ENCODE measurements at places on chromosomes 13 and 19.
A peak's percentile ranks its signal among the peaks of the same experiment; 100 is the strongest.

- H3K4me3 ChIP-seq = peak overlapping the region; percentile 68
- H3K4me1 ChIP-seq = peaks cover 4% of the 10 kb centered on the region
- peaks cover 5% of the 10 kb centered on the region for H3K36me3 ChIP-seq
- DNase-seq = no peak
- no peaks in the 10 kb centered on the region for H3K27me3 ChIP-seq
- H3K27ac ChIP-seq = peak overlapping the region; percentile 89
Observed at GRCh38 chr13:102847272-102848234, 1.7 kb downstream of the ERCC5 start.

- no peak overlapping the region for H3K4me3 ChIP-seq
- no peaks in the 10 kb centered on the region for H3K36me3 ChIP-seq
- no peak for DNase-seq
Observed at GRCh38 chr19:2703691-2704216, 1.3 kb upstream of the GNG7 start.

DNA sequence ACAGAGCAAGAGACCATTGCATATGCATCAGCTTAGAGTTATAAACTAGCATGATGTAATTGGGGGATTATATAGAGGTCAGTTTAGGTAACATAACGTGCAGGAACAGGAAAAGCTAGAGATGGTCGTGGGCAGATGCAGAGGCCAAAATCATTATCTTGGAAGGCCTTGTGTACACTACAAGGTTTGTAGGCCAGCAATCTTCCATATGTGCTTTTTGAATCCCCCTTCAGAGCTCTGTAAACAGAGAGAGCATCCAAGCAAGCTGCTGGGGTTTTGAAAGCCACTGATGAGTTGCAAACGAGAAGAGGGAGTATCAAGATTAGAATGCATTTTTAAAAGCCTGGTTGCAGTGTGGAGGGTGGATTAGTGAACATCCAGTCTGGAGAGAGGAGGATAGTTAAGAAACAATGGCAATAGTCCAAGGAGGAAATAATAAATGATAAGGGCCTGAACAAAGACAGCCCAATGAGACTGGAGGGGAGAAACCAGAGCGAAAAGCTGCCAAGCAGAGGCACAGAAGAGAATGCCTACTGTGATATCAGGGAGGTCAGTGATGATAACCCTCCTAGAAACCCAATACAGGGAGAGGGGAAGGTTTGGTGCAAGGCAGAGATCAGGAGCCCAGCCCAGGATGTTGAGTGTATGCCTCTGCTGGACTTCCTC is 109.6 kb downstream of the ZAR1L start:
- no peaks in the 10 kb centered on the region for H3K4me1 ChIP-seq
- H3K4me3 ChIP-seq = no peak overlapping the region
- no peaks in the 10 kb centered on the region for H3K36me3 ChIP-seq
- no peak overlapping the region for H3K27ac ChIP-seq

DNA sequence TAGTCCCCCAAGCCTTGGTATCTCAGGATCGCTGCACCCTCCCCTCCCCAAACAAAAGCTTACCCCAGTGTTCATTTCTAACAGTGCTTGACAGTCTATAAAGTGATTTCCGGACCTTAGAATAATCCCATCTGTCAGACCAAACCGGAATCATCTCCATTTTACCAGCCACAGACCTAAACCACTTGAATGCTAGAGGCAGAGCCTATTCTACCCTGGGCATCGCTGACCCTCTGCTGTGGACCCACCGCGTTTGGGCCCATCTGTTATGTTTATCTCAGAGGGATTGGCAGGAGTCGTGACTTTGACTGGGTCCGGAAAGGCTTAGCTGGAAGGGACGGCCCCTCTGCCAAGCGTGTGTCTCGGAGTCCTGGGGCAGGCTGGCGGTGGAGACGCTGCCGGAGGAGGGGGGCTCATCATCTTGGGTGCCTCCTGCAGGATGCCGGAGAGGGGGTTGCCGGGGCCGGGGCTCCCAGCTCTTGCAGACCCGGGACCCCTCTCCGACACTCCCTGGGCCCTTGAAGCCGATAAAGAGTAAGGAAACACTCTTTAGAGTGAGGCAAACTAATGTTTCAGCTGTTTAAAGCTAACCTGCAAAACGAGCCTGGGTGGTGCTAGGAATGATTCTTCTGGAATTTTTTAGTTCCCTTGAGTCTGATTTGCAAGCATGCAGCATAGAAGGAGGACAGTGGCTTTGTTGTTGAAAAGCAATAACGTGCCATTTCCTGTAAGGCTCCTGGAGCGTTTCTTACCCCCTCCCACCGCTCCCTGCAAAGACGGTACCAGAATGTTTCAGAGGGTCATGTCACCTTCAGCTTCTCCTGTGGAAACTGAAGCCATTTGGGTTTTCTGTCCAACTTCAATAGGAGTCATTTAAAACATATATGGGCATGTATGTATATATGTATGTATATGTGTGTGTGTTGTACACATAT is 1.3 kb downstream of the SLC25A42 start:
- no peak overlapping the region for H3K4me3 ChIP-seq
- H3K36me3 ChIP-seq = no peaks in the 10 kb centered on the region
- no peak for DNase-seq
- H3K4me1 ChIP-seq = peaks cover 32% of the 10 kb centered on the region

DNA sequence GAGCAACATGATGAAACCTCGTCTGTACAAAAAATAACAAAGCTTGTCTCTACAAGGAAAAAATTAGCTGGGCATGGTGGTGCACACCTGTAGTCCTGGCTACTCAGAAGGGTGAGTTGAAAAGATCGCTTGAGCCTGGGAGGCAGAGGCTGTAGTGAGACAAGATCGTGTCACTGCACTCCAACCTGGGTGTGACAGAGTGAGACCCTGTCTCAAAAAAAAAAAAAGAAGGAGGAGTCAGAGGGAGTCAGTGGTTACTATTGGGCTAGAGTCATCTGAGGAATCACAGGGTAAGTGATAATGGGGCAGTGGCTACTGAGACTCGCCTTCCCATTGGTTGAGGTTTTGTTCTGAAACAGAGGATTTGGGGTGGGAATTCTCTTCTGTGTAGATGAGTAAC is 1.9 kb upstream of the GPI start:
- no peak overlapping the region for H3K4me3 ChIP-seq
- DNase-seq = no peak
- no peak overlapping the region for H3K27ac ChIP-seq
- peaks cover 11% of the 10 kb centered on the region for H3K36me3 ChIP-seq

DNA sequence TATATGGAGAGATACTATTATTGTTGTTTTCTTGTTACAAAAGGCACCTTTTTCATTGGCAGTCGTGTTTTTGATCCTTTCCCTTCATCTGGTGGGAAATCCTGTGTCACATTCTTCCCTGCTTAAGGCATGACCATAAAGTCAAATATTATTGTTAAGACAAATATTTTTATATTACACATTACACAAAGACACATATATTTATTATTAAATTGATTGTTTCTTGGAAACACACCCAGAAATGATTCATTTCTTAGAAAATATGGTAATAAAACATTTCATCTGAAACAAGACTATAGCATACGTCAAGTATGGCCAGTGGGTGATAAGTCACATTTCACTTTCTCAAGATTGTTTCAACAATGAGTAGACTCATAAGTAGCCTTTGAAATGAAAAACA is 77.3 kb downstream of the KCTD12 start:
- no peak overlapping the region for H3K4me3 ChIP-seq
- no peak overlapping the region for H3K27ac ChIP-seq
- peaks cover 6% of the 10 kb centered on the region for H3K4me1 ChIP-seq
- H3K27me3 ChIP-seq = no peaks in the 10 kb centered on the region

- DNase-seq = no peak
- no peak overlapping the region for H3K4me3 ChIP-seq
Observed at GRCh38 chr13:41352935-41353840, 42.1 kb downstream of the NAA16 start.

GRCh38 chr13:96279904-96280303 is 190.0 kb downstream of the HS6ST3 start:
- H3K27ac ChIP-seq = no peak overlapping the region
- no peaks in the 10 kb centered on the region for H3K27me3 ChIP-seq
- no peak overlapping the region for H3K4me3 ChIP-seq
- H3K36me3 ChIP-seq = no peaks in the 10 kb centered on the region
- no peak for DNase-seq

DNA sequence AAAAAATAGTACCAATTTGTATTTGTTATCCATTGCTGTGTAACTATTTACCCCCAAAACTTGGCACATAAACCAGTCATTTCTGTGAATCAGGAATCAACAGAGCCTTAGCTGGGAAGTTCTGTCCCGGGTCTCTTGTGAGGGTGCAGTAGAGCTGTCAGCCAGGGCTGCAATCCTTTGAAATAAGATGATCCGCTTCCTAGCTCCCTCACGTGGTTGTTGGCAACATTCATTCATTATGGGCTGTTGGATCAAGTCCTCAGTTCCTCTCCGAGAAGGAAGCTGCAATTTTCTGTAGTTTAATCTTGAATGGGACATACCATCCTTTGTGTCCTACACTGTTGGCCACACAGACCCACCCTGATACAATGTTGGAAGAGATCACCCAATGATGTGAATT is 277.2 kb downstream of the SUCLA2 start:
- DNase-seq = no peak
- no peaks in the 10 kb centered on the region for H3K27me3 ChIP-seq
- H3K4me1 ChIP-seq = no peaks in the 10 kb centered on the region
- H3K4me3 ChIP-seq = no peak overlapping the region
- H3K36me3 ChIP-seq = no peaks in the 10 kb centered on the region
- H3K27ac ChIP-seq = no peak overlapping the region

DNA sequence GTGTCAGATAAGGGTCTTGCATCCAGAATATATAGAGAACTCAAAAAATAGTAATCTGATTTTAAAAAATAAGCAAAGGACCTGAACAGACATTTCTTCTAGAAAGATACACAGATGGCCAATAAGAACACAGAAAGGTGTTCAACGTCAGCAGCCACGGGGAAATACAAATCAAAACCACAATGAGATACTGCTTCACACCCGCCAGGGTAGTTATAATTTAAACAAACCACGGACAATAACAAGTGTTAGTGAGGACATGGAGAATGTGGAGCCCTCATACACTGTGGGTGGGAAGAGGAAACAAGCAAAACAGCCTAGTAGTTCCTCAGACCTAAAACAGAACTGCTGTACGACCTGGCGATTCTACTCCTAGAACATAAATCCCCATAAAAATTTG is 26.7 kb upstream of the NAPA start:
- no peaks in the 10 kb centered on the region for H3K36me3 ChIP-seq
- no peak for DNase-seq
- H3K27ac ChIP-seq = no peak overlapping the region

DNA sequence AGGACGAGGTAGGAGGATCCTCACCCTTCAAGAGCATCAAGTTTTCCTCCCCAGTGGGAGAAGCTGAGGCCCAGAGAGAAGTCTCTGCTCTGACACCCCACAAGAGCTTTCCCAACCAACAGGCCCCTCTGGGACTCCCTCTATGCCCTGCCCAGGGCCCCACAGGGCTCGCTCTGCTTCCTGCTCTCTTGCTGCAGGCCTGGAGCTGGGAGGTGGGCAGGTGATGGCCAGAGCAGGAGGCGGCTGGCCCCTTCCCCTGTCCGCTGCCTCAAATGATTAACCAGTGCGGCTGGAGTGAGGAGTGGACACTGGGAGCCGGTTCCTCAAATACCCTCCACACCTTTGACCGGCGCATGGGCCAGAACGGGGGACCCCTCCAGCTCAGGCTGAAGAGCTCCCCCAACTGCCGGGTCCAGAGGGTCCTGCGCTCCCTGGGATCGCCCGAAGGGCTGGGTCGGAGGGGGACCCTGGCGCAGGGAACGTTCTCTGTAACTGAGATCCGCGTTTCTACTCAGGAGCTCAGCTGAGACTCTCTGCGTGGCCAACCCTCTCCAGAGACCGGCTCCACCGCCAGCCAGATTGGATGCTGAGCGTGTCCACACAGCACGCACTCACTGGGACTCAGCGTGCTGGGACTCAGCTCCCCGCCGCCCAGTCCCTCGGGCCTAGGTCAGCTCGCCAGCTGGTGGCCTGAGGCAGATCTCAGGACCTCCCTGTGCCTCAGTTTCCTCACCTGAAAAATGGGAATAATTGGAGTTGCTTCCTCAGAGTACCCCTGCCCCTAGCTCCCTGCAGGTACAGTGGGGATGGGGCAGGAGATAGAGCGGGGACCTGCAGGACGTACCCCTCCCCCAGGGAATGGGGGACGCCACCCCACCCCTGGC is 6.7 kb upstream of the ONECUT3 start:
- H3K4me3 ChIP-seq = no peak overlapping the region
- no peak for DNase-seq
- no peak overlapping the region for H3K27ac ChIP-seq
- H3K4me1 ChIP-seq = peaks cover 12% of the 10 kb centered on the region

GRCh38 chr13:92483894-92484293 is 742.7 kb upstream of the GPC6 start:
- H3K27ac ChIP-seq = no peak overlapping the region
- no peaks in the 10 kb centered on the region for H3K4me1 ChIP-seq
- no peak overlapping the region for H3K4me3 ChIP-seq
- H3K36me3 ChIP-seq = no peaks in the 10 kb centered on the region

GRCh38 chr13:22776394-22777186 is 404.2 kb upstream of the SGCG start:
- H3K4me3 ChIP-seq = no peak overlapping the region
- DNase-seq = no peak
- no peak overlapping the region for H3K27ac ChIP-seq
- no peaks in the 10 kb centered on the region for H3K36me3 ChIP-seq
- H3K4me1 ChIP-seq = no peaks in the 10 kb centered on the region

GRCh38 chr19:30212574-30212973 is 159.6 kb upstream of the ZNF536 start:
- peaks cover 3% of the 10 kb centered on the region for H3K27me3 ChIP-seq
- no peak overlapping the region for H3K4me3 ChIP-seq
- no peak overlapping the region for H3K27ac ChIP-seq
- no peaks in the 10 kb centered on the region for H3K36me3 ChIP-seq
- no peak for DNase-seq

GRCh38 chr13:33278913-33279312 is 6.6 kb downstream of the STARD13 start:
- no peaks in the 10 kb centered on the region for H3K36me3 ChIP-seq
- no peaks in the 10 kb centered on the region for H3K27me3 ChIP-seq
- DNase-seq = no peak
- no peak overlapping the region for H3K27ac ChIP-seq
- peaks cover 59% of the 10 kb centered on the region for H3K4me1 ChIP-seq
- no peak overlapping the region for H3K4me3 ChIP-seq

DNA sequence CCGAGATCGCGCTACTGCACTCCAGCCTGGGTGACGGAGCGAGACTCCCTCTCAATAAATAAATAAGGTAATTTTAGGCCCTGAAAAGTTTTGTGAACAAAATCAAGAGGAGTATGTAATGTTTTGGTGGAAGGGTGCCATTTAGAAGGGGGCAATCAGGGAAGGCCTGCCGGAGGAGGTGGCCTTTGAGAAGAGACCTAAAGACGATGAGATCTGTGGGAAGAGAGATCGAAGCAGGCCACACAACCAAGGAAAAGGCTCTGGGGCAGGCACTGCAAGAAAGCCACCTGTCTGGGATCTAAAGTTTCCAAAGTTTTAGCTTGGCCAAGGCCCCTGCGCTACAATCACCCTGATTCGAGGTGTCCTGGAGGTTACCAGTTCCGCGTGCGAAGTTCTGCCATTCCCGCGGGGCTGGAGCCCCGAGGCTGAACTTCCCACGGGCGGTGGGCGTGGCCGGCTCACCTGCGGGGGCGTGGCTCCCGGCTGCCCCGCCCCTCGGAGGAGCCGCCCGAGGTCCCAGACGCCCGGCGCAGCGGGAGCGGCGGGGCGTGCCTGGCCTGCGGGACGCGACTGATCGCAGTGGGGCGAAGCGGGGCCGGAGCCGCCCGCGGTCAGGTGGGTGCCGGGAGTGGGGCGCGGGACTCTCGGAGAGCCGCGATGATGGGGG is at the start of gene KLC3:
Gene KLC3 (plus strand): TSS at position 519 of the 667 bp plus-strand sequence. CDS start 4,792 bp downstream, outside the sequence.
- no peak for DNase-seq
- no peaks in the 10 kb centered on the region for H3K36me3 ChIP-seq
- H3K27ac ChIP-seq = no peak within 1 kb of the TSS
- H3K4me1 ChIP-seq = peaks cover 9% of the 10 kb centered on the region
- peaks cover 10% of the 10 kb centered on the region for H3K27me3 ChIP-seq
